Thyroid gland (tissue), 4 donors: ENCODE measurements at places on chromosomes 2 and 18. TPM values are rescaled to one million over a fixed set of nuclear protein-coding genes. Genes with fewer than 3 reads are reported as not detected.

Gene MEP1B
- total RNA-seq, result not detected

Gene FOXD4L1
- not detected for total RNA-seq

DNA sequence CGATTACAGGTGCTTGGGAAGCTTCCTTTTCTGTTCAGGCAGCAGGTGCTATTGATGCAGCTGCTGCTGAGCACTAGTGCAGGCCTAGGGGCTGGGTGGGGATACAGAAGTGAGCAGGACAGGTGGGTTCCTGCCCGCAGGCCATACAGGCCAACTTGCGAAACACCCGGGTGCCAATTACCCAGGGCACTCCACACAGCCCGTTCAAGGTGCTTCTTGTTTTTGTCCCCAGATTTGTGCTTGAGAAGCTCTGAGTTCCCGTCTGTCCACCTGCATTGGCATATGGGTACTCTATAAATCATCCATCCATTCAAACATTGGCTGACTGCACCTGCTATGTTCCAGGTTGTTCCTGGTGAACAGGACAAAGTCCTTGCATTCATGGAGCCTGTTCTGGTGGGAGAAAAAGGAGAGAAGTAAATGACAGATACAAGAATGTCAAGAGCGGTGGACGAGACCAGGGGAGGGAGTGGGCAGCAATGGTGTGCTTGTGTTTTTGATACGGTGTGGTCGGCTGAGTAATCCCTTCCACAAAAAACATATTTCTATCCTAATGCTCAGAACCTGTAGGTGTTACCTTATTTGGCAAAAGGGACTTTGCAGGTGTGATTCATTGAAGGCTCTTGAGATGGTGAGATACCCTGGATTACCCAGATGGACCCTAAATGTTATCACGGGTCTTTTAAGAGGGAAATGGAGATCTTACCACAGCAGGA, 31.4 kb downstream of the SH3BP4 start:
- DNase-seq, result peak; percentile 77

GRCh38 chr2:189254268-189254883, 74.8 kb upstream of the COL5A2 start:
- peak; percentile 30 for DNase-seq

GRCh38 chr2:120174963-120175581, 48.1 kb downstream of the TMEM185B start:
- DNase-seq, result no peak

- DNase-seq, result peak; percentile 9
Measured at GRCh38 chr2:200156166-200156835, 150.2 kb upstream of the SPATS2L start.

- no peak for DNase-seq
Measured at GRCh38 chr2:204799791-204800190, 254.5 kb downstream of the PARD3B start.

- DNase-seq, result no peak
Measured at GRCh38 chr2:17867133-17867532, 11.3 kb upstream of the KCNS3 start.
